Cardiac fibroblast (primary cell): ENCODE measurements at places on chromosomes 11 and 22.

- no peak for DNase-seq
Measured at GRCh38 chr11:70854201-70854600, 398.2 kb downstream of the SHANK2 start.

DNA sequence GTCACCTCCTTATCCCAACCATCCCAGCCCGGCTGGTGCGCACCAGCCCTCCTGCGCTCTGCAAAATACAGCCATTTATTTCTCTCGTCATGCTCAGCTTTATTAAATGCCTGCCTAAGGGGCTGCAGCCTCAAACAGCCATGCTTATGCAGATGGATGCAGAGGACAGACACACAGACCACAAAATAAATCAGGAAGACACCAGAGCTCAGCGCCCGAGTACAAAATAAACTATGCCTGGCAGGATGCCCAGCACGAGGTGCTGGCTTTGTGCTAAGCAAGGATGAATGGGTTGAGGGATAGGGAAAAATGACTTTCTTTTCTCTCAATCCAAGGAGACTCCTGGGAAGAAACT, 70.5 kb downstream of the RPUSD4 start:
- DNase-seq = peak; percentile 76

- DNase-seq = no peak
Measured at GRCh38 chr22:31354515-31354914, 8.4 kb upstream of the PATZ1 start.

- DNase-seq = no peak
Measured at GRCh38 chr11:120285256-120285655, 39.8 kb upstream of the TLCD5 start.

GRCh38 chr11:129930743-129931142, 35.4 kb upstream of the NFRKB start:
- no peak for DNase-seq

GRCh38 chr11:117792241-117792640, 4.8 kb downstream of the DSCAML1 start:
- no peak for DNase-seq

- no peak for DNase-seq
Measured at GRCh38 chr11:1671658-1672057, 25.3 kb upstream of the KRTAP5-6 start.

DNA sequence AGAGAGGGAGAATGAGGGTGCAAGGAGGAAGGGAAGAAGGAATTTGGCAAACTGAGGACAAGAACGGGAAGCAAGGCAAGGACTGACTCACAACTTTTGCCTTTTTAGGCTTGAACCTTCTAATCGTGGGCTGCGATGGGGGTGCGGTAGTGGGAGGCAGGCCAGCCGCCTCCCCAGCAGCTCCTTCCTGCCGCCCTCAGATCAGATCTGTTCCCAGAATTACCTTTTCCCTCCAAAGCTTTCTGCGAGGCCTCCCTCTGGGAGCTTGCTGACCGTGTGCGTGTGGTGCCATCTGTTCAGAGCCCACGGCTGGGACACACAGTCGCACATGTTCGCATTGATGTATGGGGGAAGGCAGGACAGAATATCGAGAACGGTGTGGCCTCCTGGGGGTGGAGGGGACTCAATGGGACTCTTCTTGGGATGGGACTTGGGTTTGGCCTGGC, 86.9 kb upstream of the PARVA start:
- DNase-seq = no peak

DNA sequence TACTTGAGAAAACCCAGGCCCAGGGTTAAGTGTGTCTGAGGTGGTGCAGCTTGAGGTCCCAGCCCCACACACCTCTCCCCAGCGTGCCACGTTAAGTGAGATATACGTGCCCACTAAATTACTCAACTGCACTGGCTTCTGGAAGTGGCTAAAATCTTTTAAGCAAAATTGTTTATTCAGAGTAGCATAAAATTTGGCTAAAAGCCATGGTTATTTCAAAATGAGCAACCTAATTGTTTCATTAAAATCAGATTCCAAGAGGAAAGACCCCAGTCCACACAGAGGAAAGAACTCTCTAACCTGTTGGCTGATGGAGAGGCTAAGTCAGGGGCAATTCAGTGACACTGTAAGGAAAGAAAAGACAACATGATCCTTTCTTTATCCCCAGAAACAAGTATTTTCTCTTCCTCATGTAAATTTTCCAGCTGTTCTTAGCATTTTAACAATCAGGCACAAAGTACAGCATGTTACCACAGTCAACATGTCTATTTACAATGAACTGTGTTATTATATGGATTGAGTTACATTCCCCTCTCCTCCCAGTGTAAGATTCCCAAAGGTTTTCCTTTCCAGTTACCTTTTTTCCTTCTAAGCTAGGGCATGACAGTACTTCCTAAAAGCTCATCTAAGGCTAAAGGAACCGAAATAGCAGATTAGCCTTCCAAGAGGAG, 26.6 kb downstream of the NUP50 start:
- DNase-seq = no peak

GRCh38 chr22:44392446-44392921, 79.7 kb upstream of the SHISAL1 start:
- no peak for DNase-seq

GRCh38 chr11:113462830-113463229, 12.4 kb downstream of the DRD2 start:
- DNase-seq = no peak

- no peak for DNase-seq
Measured at GRCh38 chr22:29972121-29972520, 89.1 kb downstream of the MTMR3 start.

DNA sequence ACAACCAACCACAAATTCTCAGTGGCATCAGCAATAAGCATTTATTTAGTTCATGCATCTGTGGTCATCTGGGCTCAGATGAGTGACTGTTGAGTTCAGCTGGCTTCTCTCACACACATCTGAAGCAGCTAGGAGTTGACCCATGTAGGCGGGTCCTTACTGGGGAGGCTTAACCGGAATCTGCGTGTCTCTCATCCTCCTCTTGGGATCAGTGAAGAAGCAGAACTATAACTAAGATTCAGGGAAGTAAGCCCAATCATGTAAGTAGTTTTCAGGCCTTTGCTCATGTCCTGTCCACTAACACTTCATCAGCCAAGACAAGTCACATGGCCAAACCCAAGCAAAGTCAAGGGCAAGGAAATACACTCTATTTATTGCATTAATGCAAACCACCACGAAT, 236.2 kb downstream of the C11orf87 start:
- no peak for DNase-seq

DNA sequence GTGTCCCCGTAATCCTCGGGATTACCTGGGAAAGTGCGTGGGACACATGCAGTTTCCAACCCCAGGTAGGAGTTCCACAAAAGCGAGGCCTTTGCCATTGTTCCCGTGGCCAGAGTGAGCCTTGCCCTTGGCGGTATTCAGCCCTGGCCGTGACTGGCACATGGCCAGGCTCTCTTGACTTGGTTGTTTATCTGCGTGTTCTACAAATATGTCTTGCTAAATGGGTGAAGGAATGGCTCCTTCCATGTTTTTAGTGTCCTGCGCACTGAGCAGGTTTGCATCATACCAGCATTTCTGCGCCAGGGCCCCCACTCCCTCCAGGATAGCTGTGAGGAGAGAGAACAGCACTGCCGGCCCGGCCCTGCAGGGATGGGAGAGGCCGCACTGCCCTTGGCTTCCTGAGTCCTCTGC, 20.0 kb downstream of the POLR3H start:
- DNase-seq = peak; percentile 66

DNA sequence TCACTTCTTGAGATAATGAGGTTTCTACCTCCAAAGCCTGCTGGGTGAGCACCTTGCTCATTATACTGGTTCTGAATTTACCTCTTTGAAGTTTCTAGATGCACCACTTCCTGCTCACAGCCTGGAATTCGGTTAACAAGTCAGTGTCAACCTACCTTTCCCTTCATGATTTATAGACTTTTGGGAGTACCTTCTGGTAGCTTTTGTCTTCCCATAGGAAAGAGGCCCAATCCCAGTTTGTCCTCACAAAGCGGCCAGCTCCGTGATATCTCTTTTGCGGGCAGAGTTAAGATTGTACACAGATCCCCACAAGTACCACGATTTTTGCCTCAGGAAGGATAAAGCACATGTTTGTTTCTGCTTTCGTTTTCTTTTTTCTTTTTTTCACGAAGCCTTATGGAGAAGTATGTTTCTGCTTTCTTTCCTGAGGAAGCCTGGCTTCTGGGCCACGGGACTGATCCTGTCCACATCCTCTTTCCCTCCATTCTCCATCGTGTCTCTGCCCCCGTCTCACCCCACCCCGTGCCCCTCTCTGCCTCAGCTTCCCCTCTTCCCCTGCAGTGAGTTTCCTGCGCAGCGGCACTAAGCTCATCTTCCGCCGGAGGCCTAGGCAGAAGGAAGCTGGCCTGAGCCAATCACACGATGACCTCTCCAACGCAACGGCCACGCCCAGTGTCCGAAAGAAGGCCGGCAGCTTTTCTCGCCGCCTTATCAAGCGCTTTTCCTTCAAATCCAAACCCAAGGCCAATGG, 5.7 kb upstream of the HINFP start:
- DNase-seq = no peak

- no peak for DNase-seq
Measured at GRCh38 chr22:25353516-25354445, 134.3 kb downstream of the CRYBB2 start.

- DNase-seq = no peak
Measured at GRCh38 chr11:78830277-78830819, 255.7 kb upstream of the NARS2 start.

DNA sequence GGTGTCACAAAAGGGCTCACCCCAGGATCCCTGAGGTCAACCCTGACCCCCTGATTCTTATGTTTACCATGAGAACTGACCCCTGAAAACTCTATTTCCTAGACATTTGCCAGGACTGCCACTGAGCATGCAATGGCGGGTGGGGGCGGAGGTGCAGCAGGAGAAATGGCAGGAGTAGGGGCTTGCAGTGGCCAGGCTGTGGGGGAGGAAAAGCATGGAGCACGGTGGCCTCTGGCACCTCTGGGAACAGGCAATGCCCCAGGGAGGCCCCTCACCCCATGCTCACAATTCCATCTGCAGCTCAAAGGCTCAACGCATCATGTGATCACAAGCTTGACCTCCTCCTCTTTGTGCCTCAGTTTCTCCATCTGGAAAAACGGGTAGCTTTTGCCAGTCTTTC, 46.5 kb upstream of the FGF3 start:
- DNase-seq = no peak

- no peak for DNase-seq
Measured at GRCh38 chr11:84549217-84549616, 1077.9 kb downstream of the DLG2 start.

GRCh38 chr11:69531717-69532088, 50.2 kb downstream of the LINC01488 start:
- no peak for DNase-seq

- DNase-seq = peak; percentile 46
Measured at GRCh38 chr11:32231909-32232493, 141.1 kb downstream of the RCN1 start.

GRCh38 chr11:126098204-126098769, 35.6 kb upstream of the CDON start:
- no peak for DNase-seq

GRCh38 chr22:39643311-39644083, 72.9 kb downstream of the CACNA1I start:
- DNase-seq = peak; percentile 18

DNA sequence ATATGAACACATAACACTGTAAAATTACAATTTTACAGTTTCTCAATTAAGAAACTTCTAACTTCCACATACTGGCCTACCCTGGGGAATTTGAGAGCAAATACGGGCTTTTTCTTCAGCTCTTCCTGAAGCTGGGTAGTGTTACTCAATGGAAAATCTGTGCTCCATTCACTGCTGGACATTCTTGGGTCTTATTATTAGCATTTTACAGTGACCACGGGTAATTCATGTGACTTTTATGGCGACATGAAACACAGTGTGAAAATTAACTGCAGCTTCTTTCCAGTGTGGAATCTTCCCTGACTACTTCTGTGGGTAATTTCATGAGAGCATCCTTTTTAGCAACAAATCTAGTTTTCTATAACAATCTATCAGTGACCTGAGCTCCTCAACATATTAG, 423.7 kb upstream of the ANO5 start:
- no peak for DNase-seq

DNA sequence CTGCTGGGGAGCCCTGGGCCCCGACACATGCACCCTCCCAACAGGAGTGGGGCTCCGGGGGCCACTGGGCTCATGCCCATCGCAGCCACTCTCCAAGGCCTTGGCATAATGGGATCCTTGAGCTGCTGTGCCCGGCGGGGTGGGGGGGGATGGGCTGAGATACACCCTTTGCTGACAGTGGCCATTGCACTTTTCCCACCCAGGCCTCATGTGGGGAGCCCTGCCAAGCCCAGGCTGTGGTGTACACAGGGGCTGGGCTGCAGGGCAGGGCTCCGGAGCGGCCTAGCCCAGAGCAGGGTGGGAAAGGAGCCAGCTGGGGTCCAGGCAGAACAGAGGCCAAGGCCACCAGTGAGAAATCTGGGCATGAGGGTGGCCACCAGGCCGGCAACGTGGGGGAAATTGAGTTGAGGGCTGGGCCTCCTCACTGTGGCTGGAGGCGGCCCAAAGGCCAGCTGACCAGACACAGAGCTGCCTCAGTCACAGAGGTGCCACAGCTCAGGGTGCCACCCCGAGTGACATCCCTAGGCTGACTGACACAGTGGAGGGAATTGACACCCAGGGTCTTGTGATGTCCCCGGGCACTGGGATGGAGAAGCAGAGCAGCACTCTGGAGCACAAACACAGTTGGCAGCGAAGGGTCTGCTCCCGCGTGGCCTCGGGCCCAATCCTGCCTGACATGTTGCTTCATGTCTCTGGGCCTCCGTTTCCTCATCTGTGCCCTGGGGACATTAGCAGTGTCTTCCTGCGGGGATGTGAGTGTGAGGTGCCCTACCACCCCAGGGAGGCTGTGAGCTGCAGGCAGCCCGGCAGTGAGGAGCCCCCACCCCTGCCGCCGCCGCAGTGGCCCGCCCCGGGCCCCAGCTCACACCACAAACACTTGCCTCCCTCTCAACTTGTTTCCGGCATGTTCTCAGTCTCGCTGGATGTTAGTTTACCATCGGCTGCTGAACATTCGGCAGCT, 30.4 kb downstream of the RTN4R start:
- DNase-seq = no peak

GRCh38 chr22:42926104-42926503, 69.0 kb upstream of the ARFGAP3 start:
- peak; percentile 31 for DNase-seq

DNA sequence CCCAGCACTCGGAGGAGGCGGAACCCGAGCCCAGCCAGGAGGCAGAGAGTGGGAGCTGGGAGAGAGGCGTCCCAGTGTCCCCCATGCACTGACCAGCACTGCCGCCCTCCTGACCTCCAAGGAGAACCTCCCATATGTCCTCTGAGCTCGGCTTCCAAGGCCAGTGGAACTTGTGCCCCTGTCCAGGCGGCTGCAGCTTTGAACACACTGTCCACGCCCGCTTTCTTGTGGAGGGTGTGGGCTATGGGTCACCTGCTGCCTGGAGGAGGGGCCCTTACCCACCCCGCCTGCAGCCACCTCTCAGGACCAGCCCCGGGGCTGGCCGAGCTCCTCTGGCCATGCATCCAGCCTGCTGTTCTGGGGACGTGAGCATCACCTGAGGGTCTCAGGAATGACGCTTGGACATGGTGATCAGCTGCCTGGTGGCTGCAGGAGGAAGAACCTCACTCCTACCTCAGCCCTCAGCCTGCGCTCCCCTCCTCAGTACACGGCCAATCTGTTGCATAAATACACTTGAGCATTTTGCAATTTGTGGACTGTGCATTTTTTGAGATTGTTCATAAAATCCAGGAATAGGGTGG, 22.2 kb upstream of the MUC5B start:
- no peak for DNase-seq

GRCh38 chr11:116478205-116478604, 294.6 kb downstream of the BUD13 start:
- no peak for DNase-seq

GRCh38 chr22:26708256-26709009, 51.0 kb downstream of the MIAT start:
- DNase-seq = no peak

GRCh38 chr11:78706551-78706950, 131.9 kb upstream of the NARS2 start:
- no peak for DNase-seq
